ENCODE measurements at places on chromosomes 6 and 20.

- DNase-seq, result no peak
Observed at GRCh38 chr20:23167431-23167830, 81.3 kb upstream of the CD93 start.

DNA sequence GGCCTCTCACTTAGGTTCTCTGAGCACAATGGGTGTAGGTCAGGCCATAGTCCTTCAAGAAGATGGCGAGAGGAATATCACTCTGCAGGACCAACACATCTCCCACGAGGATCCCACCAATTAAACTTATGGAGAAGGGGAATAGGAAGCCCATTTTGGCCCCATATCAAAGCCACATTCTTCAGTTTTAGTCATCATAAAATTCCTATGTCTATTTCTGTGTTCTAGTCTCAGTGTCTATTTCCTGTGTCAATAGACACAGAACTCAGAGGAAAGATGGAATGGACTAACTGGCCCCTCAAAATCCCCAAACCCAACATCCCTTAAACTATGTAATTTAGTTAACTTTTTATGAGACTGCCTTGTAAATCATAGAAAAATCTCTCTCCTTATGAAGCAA is 216.8 kb downstream of the HACE1 start:
- DNase-seq, result no peak

GRCh38 chr6:162184465-162184864 is 543.1 kb downstream of the PRKN start:
- DNase-seq, result no peak

- no peak for DNase-seq
Observed at GRCh38 chr6:46367354-46368168, 123.7 kb downstream of the RCAN2 start.

GRCh38 chr20:16205507-16205906 is 367.7 kb downstream of the KIF16B start:
- no peak for DNase-seq
